ENCODE measurements at places on chromosomes 1 and 21.

DNA sequence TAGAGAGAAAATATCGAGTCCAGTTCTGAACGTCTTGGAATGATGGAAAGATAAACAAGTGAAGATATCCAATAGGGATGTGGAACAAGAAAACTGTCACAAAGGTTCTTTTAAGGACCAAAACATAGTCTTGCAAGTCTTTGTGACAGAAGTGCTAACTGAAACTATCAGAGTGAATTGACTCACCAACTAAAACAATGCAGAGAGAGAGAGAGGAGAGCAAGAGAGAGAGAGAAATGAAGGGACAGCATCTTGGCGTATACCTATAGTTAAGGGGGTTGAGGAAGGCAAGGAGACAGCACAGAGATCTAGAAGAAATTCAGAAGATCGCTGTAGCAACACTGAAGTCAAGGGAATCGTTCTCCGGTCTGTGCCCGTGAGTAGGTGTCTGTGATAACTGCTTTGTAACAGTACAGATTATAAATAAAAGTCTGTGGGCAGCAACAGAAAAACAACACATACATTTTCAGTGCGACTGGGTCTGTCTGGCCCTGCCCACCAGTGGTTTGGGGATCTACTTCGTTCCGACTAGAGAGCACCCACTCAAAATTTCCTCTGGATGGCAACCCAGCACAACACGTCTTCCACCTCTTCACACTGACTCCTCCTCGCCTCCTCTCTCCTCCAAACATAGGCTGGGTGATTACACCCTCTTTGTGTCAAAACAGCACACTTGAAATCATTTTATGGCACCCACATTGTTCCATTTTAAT lies 4.8 kb upstream of the COA6 start:
- DNase-seq = no peak

DNA sequence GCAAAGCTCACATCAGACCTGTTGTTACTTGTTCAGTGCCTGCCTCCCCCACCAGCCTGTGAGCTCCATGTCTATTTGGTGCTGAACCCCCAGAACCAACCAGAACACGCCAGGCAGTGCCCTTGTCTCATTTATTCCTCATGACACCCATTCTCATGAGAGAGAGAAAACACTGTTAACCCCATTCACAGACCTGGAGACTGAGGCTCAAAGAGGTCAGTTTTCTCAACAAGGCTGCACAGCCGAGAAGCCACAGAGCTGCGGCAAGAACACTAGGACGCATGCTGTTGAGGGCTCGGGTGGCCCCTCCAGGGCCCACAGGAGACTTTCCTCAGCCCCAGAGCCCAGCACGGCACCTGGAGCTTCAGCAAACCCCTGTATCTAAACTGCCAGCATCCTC lies 13.1 kb downstream of the KCNN3 start:
- DNase-seq = no peak

GRCh38 chr1:184497959-184498723 lies 111.3 kb downstream of the C1orf21 start:
- no peak for DNase-seq

- DNase-seq = no peak
Measured at GRCh38 chr1:9201401-9202239, 33.0 kb upstream of the H6PD start.

DNA sequence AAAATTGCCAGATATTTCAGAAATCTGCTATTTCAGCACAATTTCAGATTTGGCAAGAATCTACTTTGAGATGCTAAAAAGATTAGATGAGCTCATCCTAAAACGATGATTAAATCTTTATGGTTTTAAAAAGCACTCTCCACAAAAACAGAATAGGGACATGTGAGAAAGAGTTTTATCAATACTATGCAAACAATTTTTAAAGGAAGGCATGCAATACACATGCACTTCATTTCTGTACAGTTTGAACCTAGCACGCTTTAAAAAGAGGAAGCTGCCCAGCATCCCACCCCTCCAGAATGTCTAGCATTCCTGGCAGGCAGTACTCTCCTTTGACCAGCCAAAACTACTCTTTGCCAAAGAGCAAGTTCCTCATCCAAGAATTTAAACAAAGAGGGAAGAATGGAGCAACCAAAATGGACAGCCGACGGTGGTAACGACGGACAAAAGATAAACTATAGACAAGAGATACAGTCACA lies 1.3 kb downstream of the ARHGAP29 start:
- no peak for DNase-seq

DNA sequence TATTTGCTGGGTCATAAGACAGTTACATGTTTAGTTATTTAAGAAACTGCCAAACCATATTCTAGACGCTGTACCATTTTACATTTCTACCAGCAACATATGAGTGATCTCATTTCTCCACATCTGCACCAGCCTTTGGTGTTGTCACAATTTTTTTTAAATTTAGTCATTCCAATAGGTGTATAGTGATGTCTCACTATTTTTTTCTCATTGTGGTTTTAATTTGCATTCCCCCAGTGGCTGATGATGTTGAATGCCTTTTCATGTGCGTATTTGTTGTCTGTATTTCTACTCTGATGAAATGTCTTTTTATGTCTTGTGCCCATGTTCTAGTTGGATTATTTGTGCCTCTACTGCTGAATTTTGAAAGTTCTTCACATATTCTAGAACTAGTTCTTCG lies 38.4 kb downstream of the NFASC start:
- DNase-seq = no peak

- no peak for DNase-seq
Measured at GRCh38 chr1:204676043-204676442, 9.5 kb downstream of the LRRN2 start.

- no peak for DNase-seq
Measured at GRCh38 chr1:32468791-32469190, 3.9 kb downstream of the ZBTB8B start.

- peak; percentile 62 for DNase-seq
Measured at GRCh38 chr1:10694633-10695627, 101.5 kb downstream of the CASZ1 start.

- no peak for DNase-seq
Measured at GRCh38 chr1:198548890-198549289, 8.4 kb upstream of the ATP6V1G3 start.
